Stimulated activated memory B cell treated with anti-CD40 and anti-IgM and Interleukin-4, amounts not matched to agents 10 μg/mL and 1 μg/mL and 100 μg/mL, for 72 hours (primary cell): ENCODE measurements at places on chromosomes 7 and 10.

GRCh38 chr10:27241652-27242472 lies 1.3 kb upstream of the ACBD5 start:
- ATAC-seq, result peak; percentile 85

DNA sequence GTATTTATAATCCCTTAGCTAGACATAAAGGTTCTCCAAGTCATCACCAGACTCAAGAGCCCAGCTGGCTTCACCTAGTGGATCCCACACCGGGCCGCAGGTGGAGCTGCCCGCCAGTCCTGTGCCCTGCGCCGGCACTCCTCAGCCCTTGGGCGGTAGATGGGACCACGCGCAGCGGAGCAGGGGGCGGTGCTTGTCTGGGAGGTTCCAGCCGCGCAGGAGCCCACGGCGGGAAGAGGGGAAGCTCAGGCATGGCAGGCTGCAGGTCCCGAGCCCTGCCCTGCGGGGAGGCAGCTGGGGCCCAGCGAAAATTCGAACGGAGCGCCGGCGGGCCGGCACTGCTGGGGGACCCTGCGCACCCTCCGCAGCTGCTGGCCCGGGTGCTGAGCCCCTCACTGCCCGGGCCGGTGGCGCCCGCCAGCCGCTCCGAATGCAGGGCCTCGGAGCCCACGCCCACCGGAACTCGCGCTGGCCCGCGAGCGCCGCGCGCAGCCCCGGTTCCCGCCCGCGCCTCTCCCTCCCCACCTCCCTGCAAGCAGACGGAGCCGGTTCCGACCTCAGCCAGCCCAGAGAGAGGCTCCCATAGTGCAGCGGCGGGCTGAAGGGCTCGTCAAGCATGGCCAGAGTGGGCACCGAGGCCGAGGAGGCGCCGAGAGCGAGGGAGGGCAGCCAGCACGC lies 675.6 kb downstream of the REEP3 start:
- ATAC-seq, result no peak

DNA sequence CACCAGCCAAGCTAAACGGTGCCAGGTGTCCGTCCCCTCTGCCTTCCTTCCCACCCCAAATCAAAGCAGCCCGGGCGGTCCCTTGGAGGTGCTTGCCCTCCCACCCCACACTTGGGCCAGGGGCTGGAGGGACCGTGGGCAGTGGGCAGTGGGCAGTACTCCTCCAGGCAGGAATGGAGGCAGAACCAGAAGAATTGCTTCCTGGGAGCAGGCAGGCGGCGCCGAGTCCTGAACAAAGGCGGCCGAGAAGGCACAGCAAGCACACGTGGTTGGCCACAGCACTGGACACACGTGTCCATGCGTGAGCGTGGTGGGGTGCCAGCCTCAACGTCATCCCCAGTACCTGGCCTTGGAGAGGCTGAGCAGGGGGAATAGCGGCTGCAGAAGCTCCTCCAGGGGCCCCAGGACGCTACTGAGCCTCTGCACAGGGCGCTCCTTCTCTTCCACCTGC lies 48.4 kb upstream of the NKX6-2 start:
- no peak for ATAC-seq

DNA sequence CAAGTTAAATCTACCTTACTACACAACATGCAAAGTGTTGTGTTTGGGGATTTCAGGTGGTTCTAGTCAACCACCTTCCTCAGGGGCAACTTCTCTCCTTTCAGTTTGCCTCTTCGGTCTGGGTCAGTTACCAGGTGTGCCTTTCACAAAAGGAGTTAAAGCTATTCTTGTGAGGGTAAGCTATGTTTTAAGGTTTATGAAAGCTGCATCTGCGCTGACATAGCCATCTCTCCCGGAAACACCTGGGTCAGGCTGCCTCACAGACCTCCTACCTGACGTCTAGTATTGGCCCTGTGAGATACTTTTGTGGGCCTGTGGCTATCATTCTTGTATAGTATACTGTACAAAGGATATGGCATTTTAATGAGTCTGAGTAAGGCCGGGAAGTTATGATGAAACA lies 67.7 kb upstream of the ITGA8 start:
- no peak for ATAC-seq

- ATAC-seq, result no peak
Measured at GRCh38 chr10:71846816-71847215, 4.2 kb downstream of the PSAP start.

- peak; percentile 58 for ATAC-seq
Measured at GRCh38 chr7:8035647-8036518, 67.3 kb downstream of the GLCCI1 start.

GRCh38 chr7:93148144-93148543 lies at the start of gene SAMD9L:
Gene SAMD9L (minus strand): TSS chr7:93148385. CDS start chr7:93135971, 12,414 bp downstream.
- ATAC-seq, result peak; percentile 61

- ATAC-seq, result no peak
Measured at GRCh38 chr10:130017631-130018022, 53.6 kb upstream of the EBF3 start.

DNA sequence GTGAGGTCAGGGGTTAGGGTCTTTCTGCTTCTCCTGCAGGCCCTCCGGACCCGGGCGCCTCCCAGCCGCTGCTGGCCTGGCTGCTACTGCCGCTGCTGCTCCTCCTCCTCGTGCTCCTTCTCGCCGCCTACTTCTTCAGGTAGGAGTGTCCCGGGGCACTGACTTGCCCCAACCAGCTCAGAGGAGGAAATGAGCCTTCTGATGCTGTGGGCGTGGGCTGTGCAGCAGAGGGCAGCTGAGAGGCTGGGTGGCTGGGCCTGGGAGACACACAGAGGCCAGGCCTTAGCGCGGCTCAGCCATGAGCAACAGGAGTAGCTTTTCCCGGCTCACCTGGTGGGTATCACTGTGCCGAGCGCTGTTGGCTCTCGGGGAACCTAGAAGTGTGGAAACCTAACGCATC lies 78.9 kb downstream of the MKI67 start:
- ATAC-seq, result peak; percentile 98

DNA sequence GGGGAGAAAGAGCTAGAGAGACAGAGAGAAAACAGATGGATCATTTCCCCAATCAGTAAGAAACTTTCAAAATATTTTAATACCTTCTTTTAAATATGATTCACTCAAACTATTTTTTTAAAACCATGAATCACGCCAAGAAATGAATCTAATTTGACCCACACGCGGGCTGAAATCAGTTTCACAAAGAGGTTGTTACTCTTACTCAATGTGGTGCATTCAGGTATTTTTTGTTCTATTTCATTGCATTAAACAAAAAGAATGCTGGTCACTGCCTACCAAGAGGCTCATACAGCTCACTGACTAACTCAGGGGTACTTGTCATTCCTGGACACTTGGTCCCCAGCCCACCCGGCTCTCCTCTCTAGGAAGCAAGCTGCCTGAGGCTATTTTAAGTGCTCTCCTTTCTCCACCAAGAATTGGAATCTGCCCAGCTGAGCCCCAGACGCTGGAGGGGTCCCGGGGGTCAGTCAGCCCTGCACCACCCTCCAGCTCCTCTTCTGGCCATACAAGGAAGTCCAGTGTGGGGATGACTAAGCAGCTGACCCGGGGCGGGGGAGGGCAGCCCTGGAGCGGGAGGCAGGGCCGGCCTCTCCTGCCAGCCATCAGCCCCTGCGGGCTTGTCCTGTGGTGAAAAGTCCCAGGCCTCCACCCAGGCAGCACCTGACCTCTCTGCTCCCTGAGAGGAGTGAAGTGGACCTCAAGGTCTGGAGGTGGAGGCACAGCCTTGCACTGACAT lies 21.7 kb upstream of the PFKP start:
- ATAC-seq, result no peak

GRCh38 chr7:45626441-45627430 lies 52.6 kb downstream of the ADCY1 start:
- ATAC-seq, result no peak

DNA sequence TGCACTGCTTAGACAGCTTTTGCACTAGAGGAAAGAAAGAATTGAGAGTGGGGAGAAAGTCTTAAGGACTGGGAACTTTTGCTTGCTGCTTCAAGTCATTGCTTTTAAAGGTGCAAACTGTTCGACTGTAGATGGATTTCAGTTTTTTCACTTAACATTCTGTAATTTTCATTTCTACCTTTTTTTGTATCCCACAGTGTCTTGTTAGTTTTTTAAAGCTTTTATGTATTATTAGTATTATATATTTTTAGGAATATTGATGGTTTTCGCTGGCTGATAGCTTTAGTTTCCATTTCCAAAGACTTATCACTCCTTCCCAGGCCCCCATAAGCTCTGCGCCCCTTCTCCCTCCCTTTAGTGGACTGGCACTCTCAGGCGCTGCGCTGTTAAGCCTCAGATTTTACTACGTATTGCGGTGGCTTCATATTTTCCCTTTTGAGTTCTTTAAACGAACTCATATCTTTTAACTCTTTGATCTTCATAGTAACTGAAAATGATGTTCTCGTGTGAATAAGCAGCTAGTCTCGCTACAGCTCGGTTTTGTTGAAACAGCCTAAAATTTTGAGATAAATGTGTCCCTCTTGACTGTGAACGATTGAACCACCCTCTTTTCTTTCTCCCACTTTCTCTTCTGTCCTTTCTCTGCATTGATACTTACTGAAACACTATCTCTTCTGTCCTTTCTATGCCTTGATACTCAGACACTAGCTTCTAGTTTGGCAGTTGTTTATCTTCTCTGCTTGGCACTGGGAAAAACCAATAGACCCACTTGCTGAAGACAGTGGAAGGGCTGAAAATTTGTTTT lies 2.5 kb upstream of the ETV1 start:
- ATAC-seq, result no peak

- no peak for ATAC-seq
Measured at GRCh38 chr10:30378201-30378995, 29.3 kb upstream of the MTPAP start.

DNA sequence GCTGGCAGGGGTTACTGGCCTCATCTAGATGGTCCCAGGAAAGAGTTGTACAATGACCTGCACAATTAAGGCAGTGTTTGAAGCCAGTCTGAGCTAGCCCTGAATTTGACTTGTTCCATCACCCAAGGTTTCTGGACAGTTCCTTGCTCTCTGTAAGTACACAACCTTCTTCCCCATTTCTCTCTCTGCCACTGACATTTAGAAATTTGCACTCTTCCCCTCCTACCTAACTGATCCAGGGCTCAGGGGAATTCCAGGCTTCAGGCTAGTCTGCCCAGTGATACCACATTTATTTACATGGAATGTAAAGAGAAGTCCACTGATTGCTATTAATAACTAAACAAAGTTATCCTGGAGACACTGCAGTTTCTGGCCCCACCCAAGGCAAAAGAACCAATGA lies 139.0 kb upstream of the GPR26 start:
- ATAC-seq, result peak; percentile 58

DNA sequence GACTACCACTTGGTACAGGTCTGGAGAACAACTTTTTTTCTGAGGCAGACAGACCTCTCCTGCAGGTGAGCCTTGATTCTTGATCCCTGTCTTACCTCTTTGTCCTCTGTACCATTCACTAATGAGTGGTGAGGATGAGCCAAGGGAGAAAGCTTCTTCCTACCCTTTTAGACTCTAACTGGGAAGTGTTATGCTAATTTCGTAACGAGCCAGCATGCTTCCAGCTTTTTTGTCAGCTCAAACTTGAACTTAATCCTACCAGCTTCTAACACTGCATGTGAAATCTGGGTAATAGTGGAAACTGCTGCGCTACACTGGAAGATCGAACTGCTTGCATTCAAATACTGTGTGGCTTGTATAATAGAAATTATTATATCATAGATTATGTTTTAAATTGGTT lies 87.0 kb downstream of the NEUROD6 start:
- ATAC-seq, result no peak

- ATAC-seq, result no peak
Measured at GRCh38 chr7:13633857-13634256, 355.6 kb downstream of the ETV1 start.

DNA sequence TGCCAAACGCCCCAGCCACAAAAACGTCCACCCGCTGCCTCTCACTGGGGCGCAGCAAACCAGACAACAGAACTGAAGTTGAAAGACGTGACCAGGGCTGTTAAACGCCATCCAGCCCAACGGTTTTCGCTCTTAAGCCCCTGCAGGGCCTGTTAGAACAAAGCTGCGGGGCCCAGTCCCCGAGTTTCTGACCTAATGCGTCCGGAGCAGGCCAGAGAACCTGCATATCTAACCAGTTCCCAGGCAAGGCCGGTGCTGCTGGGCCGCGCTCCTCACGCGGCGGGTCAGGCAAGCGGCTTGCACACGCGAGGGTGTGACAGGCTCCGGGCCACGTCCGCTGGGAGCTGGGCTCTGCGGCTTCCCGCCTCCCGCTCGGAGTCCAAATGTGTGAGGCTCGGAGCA lies 87.0 kb downstream of the PTPRN2 start:
- no peak for ATAC-seq

GRCh38 chr10:88540351-88540750 lies 42.8 kb downstream of the RNLS start:
- no peak for ATAC-seq

DNA sequence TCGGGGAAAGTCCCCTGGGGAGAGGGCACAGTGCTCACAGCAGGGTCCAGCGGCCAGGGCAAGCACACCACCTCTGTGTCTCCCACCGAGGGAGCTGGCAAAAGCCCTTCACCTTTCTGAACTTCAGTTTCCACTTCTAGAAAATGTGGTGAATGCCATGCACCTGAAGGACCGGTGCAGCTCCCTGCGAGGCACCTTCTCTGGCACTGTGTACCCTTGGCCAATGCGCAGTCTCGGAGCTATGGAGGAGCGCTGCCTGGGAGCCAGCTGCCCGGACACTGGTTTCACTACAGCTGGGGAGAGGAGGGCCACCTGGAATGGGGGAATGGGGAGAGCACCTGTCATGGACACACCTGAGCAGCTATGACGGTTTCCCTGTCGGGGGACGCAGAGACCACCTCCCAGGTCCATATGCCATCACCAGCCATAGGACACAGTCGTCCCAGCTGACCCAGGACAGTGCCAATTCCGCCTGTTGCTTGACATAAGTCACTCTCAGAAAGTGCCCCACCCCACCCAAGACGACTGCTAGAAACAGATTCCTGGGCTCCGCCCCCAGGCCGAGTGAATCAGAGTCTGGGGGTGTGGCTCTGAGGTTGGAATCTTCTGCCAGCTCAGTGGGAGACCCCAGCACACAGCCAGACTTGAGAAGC lies 16.8 kb downstream of the RASGEF1A start:
- no peak for ATAC-seq
